ENCODE measurements at places on chromosomes 5 and 9.

DNA sequence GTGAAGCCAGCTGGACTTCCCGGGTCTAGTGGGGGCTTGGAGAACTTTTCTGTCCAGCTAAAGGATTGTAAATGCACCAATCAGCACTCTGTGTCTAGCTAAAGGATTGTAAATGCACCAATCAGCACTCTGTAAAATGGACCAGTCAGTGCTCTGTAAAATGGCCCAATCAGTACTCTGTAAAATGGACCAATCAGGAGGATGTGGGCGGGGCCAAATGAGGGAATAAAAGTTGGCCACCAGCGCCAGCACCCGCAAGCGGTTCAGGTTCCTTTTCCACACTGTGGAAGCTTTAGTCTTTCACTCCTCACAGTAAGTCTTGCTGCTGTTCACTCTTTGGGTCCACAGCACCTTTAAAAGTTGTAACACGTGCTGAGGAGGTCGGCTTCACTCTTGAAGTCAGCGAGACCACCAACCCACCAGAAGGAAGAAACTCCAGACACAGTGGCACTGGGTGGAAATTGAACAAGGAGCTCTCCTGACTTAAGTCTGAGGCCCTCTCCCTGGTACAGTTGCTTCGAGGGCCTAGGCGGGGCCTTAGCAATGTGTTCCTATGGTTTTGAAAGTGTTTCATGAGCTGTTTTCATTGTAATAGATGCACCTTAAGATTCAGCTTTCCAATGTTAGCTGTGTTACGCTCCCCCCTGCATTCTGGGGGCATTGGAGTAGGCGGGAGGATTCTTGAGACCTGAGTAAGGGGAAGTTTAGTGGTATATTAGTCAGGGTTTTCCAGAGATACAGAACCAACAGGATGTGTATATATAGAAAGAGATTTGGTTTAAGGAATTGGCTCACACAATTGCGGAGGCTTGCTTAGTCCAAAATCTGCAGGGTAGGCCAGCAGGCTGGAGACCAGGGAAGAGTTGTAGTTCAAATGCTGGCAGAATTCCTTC, 21.5 kb upstream of the MYO10 start:
- no peak for DNase-seq

GRCh38 chr9:135766707-135767106, 64.7 kb downstream of the KCNT1 start:
- DNase-seq: no peak

- no peak for DNase-seq
Observed at GRCh38 chr5:79423296-79423695, 90.6 kb downstream of the HOMER1 start.

DNA sequence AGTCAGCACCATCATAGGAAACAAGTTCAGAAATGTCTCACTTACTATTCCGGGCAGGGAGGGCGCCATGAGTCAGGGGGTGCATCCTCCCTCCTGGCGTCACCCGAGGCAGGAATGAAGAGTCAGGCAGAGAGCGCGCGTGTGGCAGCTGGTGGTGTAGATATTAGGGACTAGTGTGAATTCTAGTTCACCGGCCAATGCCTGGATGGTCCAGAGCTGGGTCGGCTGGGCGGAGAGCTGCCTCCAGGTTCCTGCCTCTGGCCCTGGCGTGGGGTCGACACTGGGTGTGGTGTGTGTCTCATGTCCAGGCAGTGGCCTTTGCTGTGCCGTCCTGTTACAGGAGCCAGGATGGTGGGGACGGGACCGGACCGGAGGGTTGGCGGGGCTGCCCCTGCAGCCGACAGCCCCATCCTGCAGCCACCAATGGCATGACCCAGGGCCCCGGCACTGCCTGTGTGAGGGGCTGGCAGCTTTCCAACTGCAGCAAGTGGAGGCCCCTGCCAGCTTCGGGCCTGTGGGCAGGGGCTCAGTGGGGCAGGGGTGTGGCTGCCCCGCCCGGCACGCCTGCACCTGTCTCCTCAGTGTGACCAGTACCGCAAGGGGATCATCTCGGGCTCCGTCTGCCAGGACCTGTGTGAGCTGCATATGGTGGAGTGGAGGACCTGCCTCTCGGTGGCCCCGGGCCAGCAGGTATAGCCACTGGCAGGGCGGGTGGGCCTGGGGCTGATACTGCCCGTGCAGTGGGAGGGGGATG, 9.1 kb downstream of the DIPK1B start:
- DNase-seq: no peak

DNA sequence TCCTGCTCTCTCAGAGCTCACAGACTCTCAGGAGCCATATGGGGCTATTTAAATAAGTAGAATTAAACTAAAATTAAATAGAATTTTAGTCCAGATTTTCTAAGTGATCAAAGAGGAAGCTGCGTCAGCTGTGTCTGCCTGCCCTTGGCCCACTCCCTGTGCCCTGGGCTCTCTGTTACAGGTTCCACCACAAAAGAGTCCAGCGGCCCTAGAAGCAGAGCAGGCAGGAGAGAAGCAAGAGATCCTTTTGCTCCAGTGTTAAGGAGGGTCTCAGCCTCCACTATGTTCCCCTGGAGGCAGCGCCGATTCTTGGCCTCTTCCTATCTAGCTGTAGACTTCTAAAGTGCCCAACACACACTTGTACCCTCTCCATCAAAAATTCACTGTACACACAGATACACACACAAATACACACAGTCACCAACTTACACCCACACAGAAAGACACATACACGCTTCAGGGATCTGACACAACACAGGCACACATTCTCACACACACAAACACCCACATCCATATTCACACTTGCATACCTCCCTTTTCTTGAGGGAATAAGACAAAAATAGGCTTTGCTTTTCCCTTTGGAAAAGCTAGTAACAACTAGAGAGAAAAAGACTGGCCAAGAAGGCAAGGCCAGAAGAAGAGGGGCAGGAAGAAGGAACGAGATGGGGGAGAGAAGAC, 5.5 kb upstream of the TNIP1 start:
- DNase-seq: no peak
